ENCODE measurements at places on chromosomes 16 and 17. TPM values are rescaled to one million over a fixed set of nuclear protein-coding genes. Genes with fewer than 3 reads are reported as not detected.

DNA sequence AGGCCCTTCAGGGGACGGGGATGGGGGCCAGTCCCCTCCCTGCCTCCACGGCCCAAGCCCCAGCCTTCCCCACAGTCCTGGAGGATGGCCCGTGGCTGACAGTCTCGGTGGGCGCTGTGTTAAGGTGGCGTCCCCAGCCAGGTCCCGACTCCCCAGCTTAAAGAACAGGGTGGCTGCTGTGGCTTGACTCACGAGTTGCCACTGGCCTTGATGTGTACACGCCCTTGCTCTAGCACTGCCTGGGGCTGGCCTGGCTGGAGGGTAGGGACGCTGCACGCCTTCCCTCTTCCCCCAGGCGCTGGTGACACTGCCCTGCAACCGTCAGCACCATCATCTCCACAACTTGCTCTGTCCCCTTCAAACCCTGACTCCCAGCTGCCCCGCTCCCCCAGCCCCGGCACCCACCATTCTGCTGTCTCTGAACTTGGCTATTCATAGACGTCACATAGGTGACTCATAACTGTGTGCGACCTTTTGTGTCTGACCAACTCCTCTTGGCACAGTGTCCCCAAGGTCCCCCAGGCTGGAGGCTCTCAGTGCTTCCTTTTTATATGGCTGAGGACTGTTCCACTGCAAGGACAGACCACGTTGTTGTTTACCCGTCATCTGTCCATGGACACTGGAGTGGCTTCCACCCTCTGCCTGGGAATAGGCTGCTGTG, 6.3 kb downstream of the GNPTG start:
- peaks cover 11% of the 10 kb centered on the region for H3K36me3 ChIP-seq
- no peaks in the 10 kb centered on the region for H3K27me3 ChIP-seq
- H3K27ac ChIP-seq = no peak overlapping the region

Gene CCL2
- total RNA-seq = 1.4 TPM

DNA sequence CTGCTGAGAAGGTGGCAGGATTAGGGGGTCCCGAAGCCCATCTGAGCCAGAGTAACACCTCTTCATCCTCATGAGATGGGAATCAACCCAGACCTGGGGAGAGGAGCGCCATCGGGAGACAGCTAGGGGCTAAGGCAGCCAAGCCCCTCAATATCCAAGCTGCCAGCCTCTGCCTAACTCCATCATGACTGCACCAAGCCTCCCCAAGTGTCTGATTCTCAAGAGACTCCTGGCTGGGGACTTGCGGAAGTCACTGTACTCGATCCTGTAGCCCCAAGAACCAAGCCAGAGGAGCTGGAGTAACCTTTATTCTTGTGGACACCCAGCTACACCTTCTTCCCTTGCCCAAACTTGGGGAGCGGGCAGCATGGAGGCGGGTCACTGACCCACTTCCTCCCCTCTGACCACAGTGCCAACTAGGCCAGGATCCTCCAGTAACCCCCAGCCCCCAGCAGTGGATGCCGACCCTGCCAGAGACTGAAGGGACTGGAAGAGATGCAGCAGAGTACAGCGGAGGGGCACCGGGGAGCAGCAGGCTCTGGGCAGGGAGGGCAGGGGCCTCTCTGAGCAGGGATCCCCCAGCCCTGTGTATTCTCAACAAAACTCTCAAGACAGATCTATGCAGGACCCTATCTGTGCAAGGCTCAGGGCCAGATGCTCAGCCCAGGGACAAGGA, 13.3 kb downstream of the HDAC5 start:
- no peak for DNase-seq
- no peaks in the 10 kb centered on the region for H3K27me3 ChIP-seq
- H3K4me3 ChIP-seq = peak overlapping the region; percentile 14
- peaks cover 5% of the 10 kb centered on the region for H3K4me1 ChIP-seq
- no peak overlapping the region for H3K27ac ChIP-seq
- peaks cover 5% of the 10 kb centered on the region for H3K36me3 ChIP-seq

Gene FOXC2
- not detected for total RNA-seq

DNA sequence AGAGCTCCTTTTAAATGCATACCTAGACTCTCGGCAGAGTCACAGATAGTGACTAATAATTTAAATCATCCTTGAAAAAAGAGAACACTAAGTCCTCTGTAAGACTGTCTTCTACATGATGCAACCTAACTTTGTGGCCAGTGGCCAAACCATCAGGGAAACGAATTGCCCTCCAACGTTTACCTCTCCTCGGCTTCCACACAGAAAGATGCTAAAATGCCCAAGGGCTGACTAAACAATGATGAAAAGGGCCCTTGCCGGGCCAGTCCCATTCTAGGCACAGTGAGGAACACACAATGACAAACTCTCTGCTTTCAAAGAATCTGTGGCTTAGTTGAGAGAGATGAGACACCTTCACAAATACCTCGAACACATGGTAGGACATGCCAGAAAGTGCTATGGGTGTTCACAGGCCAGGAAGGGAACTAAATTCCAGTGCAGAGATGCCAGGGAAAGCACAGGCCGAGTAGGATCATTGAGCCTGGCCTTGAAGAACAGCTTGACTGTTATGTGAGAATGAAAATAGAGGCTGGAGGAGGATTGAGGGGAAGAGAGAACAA, 35.3 kb upstream of the PITPNM3 start:
- DNase-seq = no peak
- H3K27me3 ChIP-seq = no peaks in the 10 kb centered on the region
- no peaks in the 10 kb centered on the region for H3K4me1 ChIP-seq
- no peak overlapping the region for H3K27ac ChIP-seq
- H3K36me3 ChIP-seq = peaks cover 36% of the 10 kb centered on the region
- H3K4me3 ChIP-seq = no peak overlapping the region

Gene LRRC37A
- 2.0 TPM for total RNA-seq

DNA sequence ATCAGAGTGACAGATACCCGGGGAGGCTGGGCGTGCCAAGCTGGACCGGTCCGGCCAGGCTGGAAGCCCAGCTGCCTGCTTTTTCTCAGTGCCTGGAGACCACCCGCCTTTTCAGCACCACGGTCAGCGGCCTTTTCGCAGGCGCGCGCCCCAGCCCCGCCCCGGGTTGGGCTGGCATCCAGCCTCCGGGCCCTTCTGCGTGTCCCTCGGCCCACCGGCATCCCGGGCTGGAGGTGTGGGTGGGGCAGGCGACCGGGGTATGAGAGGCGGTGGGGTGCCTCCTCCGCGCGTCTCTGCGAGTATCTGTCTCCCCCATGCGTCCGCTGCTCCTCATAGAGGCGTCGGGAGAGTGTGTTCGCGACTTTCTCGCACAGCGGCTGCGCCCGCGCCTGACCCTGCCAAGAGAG, 102.5 kb downstream of the MRM1 start:
- no peaks in the 10 kb centered on the region for H3K4me1 ChIP-seq
- H3K27ac ChIP-seq = no peak overlapping the region
- H3K4me3 ChIP-seq = peak overlapping the region; percentile 70

GRCh38 chr17:36182176-36183000, 6.0 kb upstream of the TBC1D3B start:
- H3K27ac ChIP-seq = no peak overlapping the region
- peaks cover 9% of the 10 kb centered on the region for H3K27me3 ChIP-seq
- DNase-seq = peak; percentile 87
- H3K4me3 ChIP-seq = peak overlapping the region; percentile 84

GRCh38 chr17:60463157-60463835, 41.0 kb downstream of the CHCT1 start:
- no peak for DNase-seq
- no peak overlapping the region for H3K27ac ChIP-seq
- no peaks in the 10 kb centered on the region for H3K27me3 ChIP-seq
- H3K36me3 ChIP-seq = peaks cover 59% of the 10 kb centered on the region

Gene TERB1
- not detected for total RNA-seq

- no peak for DNase-seq
- H3K27me3 ChIP-seq = no peaks in the 10 kb centered on the region
- no peaks in the 10 kb centered on the region for H3K4me1 ChIP-seq
These were observed 102.4 kb downstream of the MAP2K6 start for GRCh38 chr17:69516911-69517310.

DNA sequence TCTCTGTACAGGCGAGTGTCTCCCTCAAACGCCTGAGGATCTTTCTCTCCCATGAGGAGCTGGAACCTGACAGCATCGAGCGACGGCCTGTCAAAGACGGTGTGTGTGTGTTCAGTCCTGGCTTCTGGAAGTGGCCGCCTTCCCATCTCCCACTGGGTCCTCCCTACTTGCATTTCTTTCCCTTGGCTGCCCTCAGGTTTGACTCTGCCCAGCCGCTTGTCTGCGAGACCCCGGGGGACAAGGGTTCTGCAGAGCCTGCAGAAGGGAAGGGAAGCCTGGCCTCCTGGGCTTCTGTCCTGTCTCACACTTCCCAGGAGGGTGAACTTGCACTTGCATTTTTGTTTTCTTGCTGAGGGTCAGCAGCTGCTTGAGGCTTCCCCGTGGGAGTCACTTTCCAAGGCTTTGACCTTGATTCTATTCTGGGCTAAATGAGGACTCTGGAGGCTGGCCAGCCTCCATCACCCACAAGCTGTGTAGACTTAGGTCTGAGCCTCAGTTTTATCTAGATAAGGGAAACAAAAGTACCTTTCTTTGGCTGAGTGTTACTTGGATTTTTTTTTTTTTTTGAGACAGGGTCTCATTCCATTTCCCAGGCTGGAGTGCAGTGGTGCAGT, 122.3 kb downstream of the ABCC1 start:
- H3K27me3 ChIP-seq = no peaks in the 10 kb centered on the region
- H3K27ac ChIP-seq = no peak overlapping the region
- DNase-seq = no peak
- H3K36me3 ChIP-seq = peaks cover 18% of the 10 kb centered on the region
- H3K4me1 ChIP-seq = peaks cover 4% of the 10 kb centered on the region

DNA sequence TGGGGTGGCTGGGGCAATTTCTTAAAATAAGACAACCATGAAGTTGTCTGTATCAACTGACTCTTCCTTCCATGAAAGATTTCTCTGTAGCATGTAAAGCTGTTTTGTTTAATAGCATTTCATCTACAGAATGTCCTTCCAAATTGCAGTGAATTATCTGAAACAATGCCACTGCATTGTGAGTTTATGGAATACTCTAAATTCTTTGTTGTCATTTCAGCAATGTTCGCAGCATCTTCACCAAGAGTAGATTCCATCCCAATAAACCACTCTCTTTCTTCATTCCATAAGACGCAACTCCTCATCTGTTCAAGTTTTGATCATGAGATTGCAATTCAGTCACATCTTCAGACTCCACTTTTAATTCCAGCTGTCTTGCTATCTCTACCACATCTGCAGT, 54.6 kb downstream of the CPPED1 start:
- H3K27me3 ChIP-seq = no peaks in the 10 kb centered on the region
- DNase-seq = no peak
- no peaks in the 10 kb centered on the region for H3K4me1 ChIP-seq
- H3K36me3 ChIP-seq = peaks cover 13% of the 10 kb centered on the region

- no peaks in the 10 kb centered on the region for H3K4me1 ChIP-seq
- H3K36me3 ChIP-seq = peaks cover 17% of the 10 kb centered on the region
- H3K4me3 ChIP-seq = no peak overlapping the region
- H3K27ac ChIP-seq = no peak overlapping the region
These were observed 26.1 kb upstream of the ZNF750 start for GRCh38 chr17:82865774-82866395.

DNA sequence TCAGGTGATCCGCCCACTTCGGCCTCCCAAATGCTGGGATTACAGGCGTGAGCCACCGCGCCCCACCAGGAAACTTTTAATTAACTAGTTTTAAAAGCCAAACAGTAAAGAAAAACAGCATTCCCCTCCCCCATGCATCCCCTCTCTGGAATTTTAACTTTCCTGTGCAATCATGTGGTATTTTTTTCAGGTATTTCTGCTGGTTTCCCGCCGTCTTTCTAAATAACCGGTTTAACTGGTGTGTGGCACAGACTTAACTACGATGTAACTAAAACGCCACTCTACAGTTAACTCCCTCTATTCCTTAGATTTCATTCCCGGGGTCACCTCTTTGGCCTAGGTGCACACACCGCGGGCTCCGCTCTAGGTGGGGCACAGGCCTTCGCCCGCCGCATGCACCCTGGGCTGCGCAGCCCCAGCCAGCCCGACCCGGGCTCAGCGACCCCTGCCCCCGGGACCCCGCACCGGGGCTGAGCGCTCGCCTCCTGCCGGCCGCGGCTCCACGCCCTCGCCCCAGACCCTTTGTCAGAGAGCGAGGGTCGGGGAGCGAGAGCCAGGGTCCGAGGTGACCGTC, 15.1 kb upstream of the UTP6 start:
- H3K4me1 ChIP-seq = no peaks in the 10 kb centered on the region
- no peak overlapping the region for H3K27ac ChIP-seq
- no peaks in the 10 kb centered on the region for H3K27me3 ChIP-seq
- H3K4me3 ChIP-seq = no peak overlapping the region
- DNase-seq = no peak

DNA sequence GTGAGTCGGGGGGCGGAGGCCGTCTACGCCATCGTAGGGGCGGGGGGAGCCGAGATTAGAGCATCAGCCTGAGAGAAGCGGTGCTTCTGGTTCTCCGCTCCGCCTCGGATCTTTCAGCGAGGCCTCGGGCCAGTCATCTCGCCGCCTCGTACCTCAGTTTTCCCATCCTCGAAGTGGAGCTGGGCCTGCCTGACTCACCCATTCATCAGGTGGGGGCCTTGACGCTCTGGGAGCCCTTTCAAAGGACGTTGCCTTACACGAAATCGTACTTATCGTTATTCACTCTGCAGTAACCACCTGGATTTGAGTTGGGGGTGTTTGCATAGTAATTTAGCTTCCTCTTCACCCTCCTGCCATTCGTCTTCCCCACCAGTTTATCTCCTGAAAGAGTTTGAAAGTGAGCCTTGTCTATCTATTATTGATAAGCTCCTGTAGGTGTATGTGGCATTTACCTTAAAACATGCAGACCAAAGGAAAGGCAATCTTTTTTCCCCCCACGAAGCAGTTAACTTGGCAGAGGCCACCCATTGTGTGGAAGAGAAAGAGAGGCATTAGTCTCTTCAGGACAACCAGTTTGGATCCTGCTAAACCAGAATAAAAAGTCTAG, 674 bp downstream of the TAF15 start:
- H3K4me3 ChIP-seq = peak overlapping the region; percentile 99
- peak; percentile 44 for DNase-seq
- H3K36me3 ChIP-seq = peaks cover 20% of the 10 kb centered on the region
- H3K4me1 ChIP-seq = peaks cover 2% of the 10 kb centered on the region
- no peak overlapping the region for H3K27ac ChIP-seq

Gene KRT32
- not detected for total RNA-seq

Gene GRAP
- total RNA-seq = 0.55 TPM

Gene ATP6V0D1
- 43.0 TPM for total RNA-seq

- H3K36me3 ChIP-seq = peaks cover 20% of the 10 kb centered on the region
- H3K4me3 ChIP-seq = peak overlapping the region; percentile 54
- peaks cover 22% of the 10 kb centered on the region for H3K27me3 ChIP-seq
- no peak for DNase-seq
These were observed 754 bp upstream of the NOXO1 start for GRCh38 chr16:1982013-1982433.

GRCh38 chr16:89375021-89375420, 115.3 kb downstream of the ANKRD11 start:
- H3K4me1 ChIP-seq = peaks cover 2% of the 10 kb centered on the region
- H3K27ac ChIP-seq = no peak overlapping the region
- no peaks in the 10 kb centered on the region for H3K27me3 ChIP-seq

Gene CACNG1
- total RNA-seq = not detected

- H3K4me1 ChIP-seq = no peaks in the 10 kb centered on the region
- H3K36me3 ChIP-seq = peaks cover 64% of the 10 kb centered on the region
- H3K27me3 ChIP-seq = no peaks in the 10 kb centered on the region
- DNase-seq = no peak
- H3K4me3 ChIP-seq = no peak overlapping the region
These were observed 351.9 kb downstream of the SEC14L1 start for GRCh38 chr17:77492446-77493237.

Gene CNGB1
- total RNA-seq = not detected

All from H9 (cell line).